GOT3 (cell line): ENCODE measurements at places on chromosomes 11 and 22.

- DNase-seq = no peak
These were observed 65.1 kb downstream of the BTG4 start for GRCh38 chr11:111447112-111447471.

DNA sequence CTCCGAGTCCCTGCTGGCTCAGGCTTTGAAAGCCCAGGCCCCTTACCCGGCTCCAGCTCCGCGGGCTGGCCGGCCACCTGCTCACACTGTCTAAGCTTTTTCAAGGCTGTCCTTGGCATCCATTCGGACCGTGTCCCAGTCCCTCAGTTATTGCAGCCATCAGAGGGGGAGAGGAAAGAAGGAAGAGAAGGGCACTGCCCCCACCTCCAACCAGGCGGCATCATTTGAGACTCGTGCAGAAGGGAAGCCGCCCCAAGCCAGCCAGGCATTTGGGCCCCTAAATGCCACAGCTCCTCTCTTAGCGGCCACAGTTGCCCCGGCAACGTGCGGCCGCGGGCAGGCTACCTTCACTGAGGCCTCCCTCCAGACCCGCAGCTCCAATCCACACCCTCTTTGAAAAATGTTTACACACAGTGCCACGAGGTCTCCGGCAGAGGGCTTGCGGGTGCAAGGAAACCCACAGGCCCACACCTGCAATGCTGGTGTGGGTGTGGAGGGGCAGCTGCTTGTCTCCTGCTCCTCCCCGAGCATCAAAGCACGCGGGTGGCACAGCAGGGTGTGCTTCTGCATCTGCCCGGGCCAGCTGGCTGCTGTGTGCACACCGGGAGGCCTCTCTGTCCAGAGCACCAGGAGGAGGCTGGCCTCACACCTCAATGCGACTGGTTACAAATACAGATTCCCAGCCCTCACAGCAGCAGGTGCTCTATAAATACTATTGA, 124.4 kb downstream of the CTTN start:
- DNase-seq = no peak

DNA sequence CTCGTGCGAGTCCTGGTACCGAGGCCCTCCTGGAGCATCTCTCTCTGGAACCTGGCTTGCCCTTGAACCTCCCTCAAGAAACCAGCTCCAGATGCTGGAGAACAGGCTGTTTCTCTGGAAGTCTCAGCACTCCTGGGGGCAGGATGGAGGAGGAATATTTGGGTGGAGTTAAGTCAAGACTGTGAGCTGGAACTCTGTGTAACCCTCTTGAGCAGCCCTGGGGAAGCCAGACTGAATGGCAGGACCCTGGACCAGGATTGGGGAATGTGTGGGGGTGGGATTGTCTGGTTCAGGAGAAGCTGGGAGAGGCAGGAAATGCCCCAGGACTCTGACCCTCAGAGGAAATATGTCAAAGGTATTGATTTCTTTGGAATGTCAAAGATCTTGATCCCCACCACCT, 7.7 kb downstream of the CREB3L1 start:
- DNase-seq = no peak

DNA sequence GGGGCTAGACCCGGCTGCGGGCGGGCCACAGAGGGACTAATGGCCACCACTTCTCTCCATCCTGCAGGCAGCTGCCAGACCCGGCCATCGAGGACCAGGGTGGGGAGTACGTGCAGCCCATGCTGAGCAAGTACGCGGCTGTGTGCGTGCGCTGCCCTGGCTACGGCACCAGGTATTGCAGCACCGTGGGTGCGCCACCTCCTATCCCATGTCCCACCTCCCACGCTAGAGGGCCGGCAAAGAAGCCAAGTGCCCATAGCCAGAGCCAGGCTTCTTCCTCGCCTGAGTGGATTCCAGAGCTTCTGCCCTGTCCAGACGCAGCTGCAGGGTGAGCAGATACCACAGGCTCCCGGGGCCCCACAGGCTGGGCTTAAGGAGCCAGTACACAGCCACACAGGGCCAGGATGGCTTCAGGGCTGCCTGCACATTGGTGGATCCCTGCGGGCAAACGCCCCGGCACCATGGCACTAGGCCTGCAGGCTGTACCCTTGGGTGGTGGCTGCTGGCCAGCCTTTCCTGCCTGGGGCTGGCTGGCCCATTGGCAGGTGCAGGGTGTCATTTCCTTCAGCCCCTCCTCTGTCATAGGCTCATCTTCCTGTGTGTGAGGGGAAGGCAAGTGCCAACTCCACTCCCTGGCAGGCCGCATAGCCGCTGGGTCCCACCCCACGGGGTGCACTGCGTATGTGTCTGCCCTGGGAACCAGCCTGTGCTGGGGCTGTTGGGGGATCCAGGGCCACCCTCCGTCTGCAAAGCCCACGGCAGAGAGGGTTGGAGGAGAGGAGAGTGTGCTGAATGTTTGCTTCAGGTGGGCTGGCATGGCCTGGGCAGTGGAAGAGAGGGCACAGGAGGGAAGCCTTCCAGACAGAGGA, 16.5 kb upstream of the DGCR8 start:
- no peak for DNase-seq

DNA sequence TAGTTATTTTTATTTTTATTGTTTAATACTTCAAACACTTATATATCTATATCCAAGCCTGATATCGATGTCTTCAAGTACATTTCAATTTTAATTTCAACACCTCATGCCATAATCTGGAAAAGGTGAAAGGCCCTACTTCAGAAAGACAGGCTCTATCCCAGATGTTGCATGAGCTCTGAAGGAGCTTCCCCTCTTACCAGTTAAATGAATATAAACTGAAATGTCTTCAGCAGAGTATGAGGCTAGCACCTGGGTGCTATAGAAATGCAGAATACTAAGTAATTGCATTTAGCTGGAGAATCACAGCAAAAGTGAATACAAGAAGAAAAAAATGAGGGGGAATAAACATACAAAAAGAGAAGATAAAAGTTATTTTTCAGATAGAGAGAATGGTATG, 11.5 kb upstream of the GRIA4 start:
- DNase-seq = no peak

- DNase-seq = no peak
These were observed 2.3 kb upstream of the CRYBB3 start for GRCh38 chr22:25197340-25197739.

DNA sequence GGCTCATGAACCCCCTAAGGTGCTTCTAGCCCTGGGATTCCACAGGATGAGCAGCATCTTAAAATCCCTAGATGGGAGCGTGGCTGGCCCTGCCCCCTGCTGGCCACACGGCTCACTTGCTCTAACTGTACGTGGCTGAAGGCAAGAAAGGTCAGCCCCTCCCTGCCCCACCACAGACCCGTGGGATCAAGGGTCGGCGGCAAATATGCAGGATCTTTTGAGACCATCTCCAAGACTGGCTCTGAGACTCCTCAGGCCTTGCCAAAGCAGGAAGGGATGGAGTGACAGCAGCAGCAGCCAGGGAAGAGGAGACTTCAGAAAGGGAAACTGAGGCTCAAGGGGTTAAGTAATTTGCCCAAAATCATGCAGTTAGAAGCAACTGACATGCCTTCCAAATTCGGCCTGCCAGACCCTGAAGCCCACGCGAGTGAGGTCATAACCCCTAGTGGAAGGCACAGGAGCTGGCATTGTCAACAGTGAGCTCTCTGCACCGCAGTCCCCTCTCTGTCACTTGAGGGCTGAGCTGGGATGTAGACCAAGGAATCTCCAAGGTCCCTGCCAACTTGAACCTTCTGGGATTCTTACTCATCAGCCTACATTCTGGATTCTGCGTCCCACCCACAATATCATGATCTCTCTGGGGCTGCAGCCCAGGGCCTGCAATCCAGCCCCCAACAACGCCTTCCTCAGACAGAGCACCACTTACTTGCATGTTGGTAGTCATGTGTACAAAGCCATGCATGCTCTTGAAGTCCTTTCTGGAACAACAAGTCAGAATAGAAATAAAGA, 31.4 kb downstream of the CREB3L1 start:
- peak; percentile 21 for DNase-seq

GRCh38 chr11:1570896-1571759, 943 bp downstream of the DUSP8 start:
- no peak for DNase-seq

- no peak for DNase-seq
These were observed 178.2 kb downstream of the LRRC4C start for GRCh38 chr11:41281131-41281742.

GRCh38 chr11:108786281-108786990, 121.6 kb downstream of the DDX10 start:
- DNase-seq = no peak

- no peak for DNase-seq
These were observed 152.0 kb upstream of the SYN3 start for GRCh38 chr22:33209930-33210784.

GRCh38 chr22:42131562-42131961, 952 bp upstream of the CYP2D6 start:
- DNase-seq = no peak

DNA sequence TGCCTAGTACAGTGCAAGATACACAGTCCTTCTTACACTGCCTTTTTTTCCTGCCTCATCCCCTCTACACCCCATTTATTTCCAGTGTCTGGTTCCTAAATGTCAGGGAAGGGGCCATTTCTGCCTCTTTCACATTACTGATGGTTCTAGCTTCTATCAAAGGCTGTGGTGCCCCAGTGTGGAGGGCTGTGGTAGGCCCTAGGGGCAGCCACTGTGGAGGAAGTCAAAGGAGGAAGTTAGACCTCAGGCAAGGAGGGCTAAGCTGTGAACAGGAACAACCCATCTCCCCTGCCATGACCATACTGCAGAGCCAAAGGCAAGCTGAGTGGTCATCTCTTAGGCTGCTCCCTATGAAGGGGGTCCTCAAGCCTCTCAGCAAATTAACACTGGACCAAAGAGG, 81.9 kb upstream of the CRTAM start:
- no peak for DNase-seq

- no peak for DNase-seq
These were observed 34.0 kb downstream of the SLCO2B1 start for GRCh38 chr11:75184757-75185425.

GRCh38 chr11:23453522-23453921, 593.2 kb upstream of the CCDC179 start:
- DNase-seq = no peak

DNA sequence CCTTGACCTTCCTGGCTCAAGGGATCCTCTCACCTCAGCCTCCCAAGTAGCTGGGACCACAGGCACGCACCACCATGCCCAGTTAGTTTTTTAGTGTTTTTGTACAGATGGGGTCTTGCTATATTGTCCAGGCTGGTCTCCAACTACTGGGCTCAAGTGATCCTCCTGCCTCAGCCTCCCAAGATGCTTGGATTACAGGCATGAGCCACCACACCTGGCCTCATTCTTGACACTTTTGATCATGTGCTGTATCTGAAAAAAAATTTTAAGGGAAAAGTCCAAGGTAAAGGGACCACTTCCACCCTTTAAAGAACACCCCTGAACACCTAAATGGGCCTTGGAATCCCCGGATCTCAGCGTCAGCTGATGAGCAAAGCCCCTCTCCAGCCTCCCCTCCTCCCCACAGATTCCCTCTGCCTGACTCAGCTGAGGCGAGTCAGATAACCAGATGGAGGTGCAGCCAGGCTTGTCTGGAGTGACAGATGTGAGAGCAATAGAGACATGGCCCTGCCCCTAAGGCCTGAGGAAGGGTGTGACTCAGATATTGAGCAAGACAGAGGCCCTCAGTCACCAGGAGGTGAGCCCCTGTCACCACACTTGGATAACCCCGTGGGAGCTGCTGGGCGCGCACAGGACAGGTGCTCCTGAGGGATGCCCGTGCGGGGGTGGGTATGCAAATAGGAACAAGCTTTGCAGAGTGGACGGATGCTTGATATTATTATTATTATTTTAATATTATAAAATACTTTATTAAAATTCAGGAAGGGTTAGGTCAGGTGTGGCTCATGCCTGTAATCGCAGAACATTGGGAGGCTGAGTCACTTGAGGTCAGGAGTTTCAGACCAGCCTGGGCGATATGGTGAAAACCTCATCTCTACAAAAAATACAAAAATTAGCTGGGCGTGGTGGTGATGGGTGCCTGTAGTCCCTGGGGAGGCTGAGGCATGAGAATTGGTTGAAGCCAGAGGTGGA, 5.0 kb upstream of the CCDC88B start:
- peak; percentile 32 for DNase-seq

DNA sequence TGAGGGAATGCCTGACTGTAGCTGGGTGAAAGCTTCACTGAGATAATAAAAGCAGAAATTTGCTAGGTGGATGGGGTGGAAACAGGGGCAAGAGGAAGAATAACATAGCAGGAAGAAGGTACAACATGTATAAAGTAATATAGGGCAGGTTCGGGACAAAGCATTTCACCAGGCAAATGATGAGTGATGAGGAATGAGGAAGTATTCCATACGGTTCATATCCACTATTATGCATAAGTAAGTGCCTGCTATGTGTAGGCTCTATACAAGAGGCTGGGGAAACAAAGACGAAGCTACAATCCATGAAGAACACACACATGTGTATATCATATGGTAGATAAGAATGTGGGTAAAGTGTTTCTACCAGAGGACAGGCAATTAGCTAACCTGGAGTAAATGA, 7.9 kb downstream of the NDUFC2 start:
- DNase-seq = no peak

DNA sequence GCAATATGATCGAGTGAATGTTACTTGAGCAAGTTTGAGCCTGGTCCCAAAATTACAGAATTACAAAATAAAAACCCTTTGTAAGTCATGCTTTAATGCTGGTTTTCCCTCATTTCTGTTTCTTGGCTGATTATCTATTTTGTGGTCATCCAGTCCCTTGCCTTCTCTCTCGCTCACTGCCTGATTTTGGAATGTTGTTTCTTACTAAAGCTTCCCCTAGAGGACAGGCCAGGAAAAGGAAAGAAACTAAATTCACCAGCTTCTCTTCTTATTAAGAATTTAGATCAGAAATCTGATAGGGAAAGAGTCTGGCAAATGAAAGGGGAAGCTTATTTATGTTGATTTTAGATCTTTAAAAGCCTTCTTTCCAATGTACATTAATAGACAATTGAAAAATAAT, 16.6 kb upstream of the BDNF start:
- no peak for DNase-seq

DNA sequence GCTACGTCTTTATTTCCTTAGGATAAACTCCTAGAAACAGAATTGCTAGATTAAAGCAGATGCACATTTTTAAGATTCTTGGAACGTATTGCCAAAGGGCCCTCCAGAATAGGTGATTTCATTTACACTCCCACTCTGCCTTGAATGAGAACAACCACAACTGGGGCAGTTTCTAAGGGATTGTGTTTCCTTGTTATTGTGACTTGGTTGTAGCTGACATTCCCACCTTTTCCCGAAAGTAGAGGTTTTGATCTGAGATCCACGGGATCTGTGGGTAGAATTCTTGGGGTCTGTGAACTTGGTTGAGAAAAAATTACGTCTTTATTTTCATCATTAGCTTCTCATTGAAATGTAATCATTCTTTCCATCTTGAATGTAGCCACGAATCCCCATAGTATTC, 21.5 kb downstream of the LRRC32 start:
- no peak for DNase-seq

GRCh38 chr11:43359422-43359818, 700 bp downstream of the TTC17 start:
- no peak for DNase-seq
